ENCODE measurements at places on chromosomes 6 and 20.

DNA sequence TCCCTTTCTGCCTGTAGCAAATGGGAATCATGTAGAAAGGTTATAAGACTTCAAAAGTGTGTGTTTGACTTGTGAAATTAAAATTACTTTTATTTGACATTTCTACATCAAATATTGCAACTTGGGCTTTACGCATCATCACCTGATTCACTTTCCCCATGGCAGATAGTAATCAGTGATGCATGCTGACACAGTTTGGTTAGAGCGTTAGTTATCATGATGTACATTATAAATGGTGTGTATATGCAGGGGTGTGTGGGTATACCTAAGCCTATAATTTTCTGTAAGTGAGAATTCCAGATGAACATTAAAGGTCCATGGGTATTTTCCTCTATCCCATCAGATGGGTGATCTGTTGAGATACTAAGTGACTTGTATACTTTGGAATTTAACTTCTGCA, 141.5 kb downstream of the KLHL32 start:
- no peak for DNase-seq

DNA sequence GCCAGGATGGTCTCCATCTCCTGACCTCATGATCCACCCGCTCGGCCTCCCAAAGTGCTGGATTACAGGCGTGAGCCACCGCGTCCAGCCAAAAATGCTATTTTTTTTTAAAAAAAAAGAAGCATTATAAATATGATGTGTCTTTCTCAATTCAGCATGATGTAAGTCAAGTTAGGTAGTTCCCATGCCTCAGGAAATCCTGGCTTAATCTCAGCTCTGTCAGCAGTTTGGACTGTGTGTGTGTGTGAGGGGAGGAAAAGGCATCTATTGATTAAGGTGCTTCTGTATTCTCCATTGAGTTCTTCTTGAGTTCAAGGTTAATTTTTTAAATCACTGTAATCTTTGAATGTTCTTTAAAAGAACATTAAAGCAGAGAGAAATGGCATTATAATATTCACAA, 51.5 kb downstream of the GMDS start:
- no peak for DNase-seq

- no peak for DNase-seq
Observed at GRCh38 chr6:79784395-79784753, 153.2 kb downstream of the SH3BGRL2 start.

GRCh38 chr6:106134906-106135634, 48.9 kb downstream of the PRDM1 start:
- no peak for DNase-seq
